Large intestine (tissue), 12 donors: ENCODE measurements at places on chromosomes 2 and 18.

- no peak for DNase-seq
Observed at GRCh38 chr2:88657131-88657530, 29.9 kb upstream of the EIF2AK3 start.

DNA sequence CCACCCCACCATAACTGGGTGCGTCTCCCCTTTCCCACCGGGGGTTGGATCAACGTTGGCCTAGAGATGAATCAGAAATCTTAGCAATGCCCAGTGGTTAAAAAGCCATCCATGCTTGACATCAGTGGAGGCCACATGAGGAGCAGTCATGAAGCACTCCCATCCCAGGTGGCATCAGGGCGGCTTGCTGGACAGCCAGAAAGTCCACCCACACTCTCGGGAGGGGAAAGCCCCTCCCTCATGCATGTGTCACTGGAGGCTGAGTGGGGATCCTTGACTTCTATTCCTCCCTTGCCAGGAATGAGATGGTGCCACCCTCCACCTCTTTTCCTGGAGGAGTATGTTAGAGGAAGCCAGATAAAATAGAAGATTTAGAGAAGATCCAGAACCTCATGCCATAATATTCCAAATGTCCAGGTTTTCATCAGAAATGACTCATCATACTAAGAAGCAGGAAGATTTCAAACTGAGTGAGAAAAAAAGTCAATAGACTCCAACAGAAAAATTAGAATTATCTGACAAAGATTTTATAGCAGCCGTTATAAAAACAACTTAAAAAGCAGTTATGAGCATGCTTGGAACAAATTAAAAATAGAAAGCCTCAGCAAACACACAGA lies 507.1 kb upstream of the ID2 start:
- DNase-seq: no peak

DNA sequence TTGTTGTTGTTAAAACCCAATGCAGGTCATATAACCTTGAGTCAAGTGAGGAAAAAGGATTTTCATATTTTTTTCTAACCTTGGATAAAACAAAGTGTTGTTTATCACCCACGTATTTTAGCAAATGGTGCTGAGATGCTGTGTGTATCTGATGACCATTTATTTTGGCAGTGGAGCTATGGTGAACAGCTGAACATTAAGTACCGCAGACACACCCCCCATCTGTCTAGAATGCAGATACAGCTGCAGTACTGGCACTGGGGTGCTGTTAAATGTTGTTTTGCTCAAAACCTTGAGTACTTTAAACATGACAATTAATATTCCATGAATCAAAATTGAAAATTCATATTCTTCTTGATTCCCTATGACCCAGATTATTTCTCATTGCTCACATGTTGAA lies 773.3 kb upstream of the SLC39A10 start:
- DNase-seq: no peak

GRCh38 chr2:173388795-173389194 lies 34.1 kb downstream of the CDCA7 start:
- no peak for DNase-seq

DNA sequence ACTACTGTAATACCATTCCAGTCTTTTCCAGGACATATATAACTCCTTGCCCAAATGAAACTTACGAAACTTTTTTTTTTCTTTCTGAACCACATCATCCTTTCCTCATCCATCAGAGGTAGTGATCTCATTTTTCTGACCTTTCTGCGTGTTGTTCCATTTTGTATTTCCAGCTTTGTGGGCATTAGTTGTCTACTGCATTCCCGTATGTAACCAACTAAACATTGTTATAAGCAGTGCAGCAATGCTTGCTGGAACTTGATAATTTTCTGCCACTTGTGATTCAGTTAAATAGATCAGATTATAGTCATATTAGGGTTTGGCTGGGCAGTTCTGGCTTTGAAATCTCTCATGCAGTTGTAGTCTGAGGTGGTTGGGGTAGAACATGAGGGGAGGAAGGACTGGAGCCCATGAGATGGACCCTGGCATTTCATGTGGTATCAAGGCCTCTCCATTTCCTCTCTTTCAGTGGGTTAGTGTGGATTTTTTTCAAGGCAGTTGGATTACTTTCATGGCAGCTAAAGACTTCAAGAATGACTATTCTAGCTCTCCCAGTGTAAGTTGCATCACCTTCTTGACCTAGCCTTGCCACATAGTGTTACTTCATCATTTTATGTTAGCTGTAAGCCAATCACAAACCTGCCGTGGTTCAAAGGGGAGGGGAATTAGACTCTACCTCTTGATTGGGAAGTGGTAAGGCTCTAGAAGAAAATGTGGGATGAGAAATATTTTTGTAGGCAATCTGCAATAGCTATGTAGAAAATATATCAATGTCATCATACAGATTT lies 80.5 kb downstream of the EHBP1 start:
- no peak for DNase-seq

DNA sequence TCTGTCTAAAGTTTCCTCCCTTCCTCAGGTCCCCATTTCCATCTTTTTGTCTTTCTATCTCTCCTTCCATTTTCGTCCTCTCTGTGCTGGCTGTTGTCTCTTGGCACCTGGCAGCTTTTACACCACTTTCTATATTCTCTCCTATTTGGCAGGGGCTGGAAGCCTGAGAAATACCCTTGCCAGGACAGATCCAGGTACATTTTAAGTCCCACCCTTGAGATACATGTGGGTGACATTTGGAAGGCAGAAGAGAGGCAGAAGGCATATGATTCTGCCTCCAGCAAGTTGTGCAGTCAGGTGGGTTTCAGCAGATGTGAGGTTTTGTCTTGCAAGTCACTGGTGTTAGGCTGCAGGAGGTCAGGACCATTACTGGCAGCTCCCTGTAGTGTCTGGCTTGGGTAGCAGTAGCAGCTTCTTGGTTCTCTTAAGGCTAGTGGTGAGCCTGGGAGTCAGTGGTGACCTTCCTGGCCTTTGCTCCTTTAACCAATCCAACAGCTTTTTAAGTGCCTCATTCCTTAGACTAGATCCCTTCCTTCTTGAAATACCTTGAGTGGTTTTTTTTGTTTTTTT lies 90.1 kb downstream of the CAPN13 start:
- DNase-seq: no peak

- no peak for DNase-seq
Observed at GRCh38 chr2:221229099-221229498, 343.0 kb downstream of the EPHA4 start.

DNA sequence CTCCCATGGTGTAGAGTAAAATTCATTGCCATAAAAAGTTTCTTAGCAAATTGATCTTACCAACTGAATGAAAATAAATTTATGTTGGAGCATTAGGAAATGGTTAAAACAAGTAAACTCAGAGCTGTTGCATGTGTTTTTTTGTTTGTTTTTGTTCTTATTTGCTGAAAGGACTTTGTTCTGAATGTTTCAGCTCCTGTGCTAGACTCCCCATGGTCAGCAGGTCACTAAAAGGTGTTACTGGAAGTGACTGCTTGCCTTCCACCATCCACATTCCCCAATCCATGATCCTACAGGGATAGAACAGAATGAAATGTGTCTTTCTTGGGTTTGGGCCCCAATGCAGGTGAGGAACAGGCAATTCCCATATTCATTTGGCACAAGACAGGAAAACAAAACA lies 101.8 kb downstream of the ALK start:
- DNase-seq: no peak

DNA sequence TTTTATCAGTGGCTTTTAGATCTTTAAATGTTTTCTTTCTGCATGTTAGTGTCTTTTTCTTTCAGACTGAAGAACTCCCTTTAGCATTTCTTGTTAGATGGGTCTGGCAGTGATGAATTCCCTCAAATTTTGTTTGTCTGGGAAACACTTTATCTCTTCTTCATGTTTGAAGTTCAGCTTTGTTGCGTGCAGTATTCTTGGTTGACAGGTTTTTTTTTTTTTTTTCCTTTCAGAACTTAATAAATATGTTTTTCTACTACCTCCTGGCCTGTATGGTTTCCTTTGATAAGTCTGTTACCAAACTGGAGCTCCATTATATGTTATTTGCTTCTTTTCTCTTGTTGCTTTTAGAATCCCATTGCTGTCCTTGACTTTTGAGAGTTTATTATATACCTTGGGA lies 89.8 kb upstream of the ACKR3 start:
- no peak for DNase-seq

GRCh38 chr2:85112906-85113625 lies 20.1 kb upstream of the TCF7L1 start:
- DNase-seq: no peak

- no peak for DNase-seq
Observed at GRCh38 chr2:47033102-47033880, 117.7 kb upstream of the MCFD2 start.

DNA sequence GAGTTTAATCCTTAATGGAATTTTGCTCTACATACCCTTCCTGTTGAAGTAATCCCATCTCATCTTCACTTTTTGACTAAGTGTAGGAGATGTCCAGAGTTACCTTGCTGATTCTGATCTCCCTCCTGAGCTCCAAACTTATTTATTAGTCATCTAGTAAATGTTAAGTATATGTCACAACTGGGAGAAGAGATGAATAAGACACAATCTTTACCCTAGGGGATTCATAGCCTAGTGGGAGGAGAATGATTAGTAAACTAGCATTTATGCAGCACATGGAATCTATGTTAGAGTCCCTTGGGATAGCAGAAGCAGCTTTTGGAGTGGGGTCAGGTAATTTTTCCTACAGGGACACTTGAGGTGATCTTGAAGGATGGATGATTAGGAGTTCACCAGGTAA lies 20.7 kb downstream of the ACVR2A start:
- DNase-seq: no peak

DNA sequence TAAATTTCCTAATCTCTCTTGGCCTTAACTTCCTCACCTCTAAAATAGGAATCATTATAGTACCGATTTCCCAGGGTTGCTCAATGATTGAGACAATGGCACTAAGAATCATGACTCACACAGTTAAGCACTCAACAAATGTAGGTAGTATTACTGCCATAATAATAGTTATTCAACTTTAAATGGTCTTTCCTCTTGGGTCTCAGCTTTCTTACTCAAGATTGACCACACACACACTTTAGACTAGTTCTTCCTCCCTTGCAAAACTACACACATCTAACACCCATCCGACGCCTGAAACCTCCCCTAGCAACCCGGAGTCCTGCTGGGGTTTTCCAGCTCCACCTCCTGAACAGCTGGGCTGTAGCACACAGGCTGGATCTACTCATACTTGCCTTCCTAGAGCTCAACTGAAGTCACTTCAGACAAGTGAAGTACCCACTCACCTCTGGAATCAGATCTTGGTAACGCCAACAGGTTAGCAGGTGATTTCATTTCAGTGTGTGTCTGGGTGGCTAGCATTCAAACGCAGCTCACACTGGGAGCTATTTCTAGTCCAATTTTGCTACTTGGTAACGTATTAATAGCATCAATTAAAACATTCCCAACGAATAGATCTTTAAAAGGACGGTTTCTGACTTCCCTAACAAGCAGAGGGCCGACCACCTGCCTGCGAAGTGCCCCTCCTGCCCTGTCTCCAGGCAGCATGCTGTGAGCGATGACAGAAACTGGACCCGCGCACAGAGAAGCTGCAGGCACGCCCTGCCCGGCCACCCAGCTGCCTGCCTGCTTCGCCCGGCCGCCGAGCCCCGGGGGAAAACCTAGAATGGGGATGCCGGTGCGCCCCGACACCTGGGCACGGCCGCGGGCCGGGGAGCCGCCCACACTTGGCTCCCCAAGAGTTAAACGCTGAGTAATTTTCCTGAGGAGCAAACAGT lies 1.1 kb downstream of the UXS1 start:
- DNase-seq: peak; percentile 66

- no peak for DNase-seq
Observed at GRCh38 chr2:239354791-239355136, 46.1 kb downstream of the HDAC4 start.

DNA sequence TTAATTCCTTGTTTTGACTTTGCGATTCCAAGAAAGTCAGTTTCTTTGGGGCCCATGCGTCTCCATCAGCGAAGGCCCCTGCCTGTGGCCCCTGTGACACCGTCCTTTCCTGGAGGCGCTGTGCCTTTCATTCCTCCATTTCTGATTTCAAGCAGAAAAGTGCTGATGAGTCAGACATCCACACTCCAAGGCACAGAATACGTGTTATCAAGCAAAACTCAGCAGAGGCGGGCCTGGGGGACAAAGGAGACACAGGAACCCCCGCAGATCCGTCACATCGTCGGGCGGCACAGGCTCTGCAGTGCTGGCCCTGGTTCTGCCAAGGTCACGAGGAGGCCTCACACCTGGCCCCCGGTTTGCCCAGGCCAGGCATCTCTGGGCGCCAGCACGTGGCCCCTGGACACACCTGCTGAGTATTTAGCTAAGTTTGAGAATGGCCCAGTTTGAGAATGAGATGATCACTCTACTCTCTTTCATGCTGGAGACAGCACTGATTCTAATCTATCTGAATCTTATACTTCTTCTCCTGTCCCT lies 7.2 kb upstream of the SALL3 start:
- DNase-seq: no peak

DNA sequence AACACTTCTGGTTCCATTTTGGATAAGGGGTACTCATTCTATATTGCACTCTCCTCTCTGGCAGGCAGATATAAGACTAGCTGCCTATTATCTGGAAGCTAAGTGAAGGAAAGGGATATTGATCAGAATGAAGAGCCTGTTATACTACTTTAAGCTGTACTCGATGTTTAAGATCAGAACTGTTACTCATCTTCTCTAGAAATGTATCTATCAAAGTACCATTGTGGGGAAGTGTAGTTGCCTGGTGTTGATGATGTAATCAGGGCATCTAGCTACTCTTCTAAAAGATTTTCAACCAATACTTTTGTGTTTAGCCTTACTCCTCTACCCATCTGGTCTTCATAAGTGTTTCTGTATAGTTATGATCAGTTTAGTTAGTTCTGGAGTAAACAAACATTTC lies 5.8 kb downstream of the CAMKMT start:
- no peak for DNase-seq

GRCh38 chr2:158783923-158784322 lies 11.2 kb upstream of the DAPL1 start:
- no peak for DNase-seq

- no peak for DNase-seq
Observed at GRCh38 chr2:200738590-200738989, 73.1 kb upstream of the BZW1 start.

DNA sequence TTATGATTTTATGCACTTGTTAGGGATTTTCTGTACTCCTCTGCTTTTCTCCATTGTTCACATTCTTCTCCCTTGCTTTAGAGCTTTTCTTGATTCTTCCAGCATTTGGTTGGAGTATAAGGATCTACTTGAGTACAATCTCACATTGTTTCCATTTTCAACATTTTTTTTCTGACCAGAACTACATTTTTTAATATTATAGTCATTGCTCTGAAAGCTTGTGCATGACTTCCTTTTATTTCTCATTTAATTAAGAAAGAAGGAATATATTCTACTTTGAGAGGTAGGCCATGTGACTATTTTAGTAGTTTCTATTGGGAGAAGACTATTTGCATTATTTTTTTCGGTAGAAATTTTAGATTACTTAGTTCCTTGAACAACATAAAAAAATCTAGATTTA lies 200.4 kb downstream of the TMEM247 start:
- DNase-seq: no peak
